Esophagus squamous epithelium (tissue), 5 donors: ENCODE measurements at places on chromosomes 16 and 17. TPM values are rescaled to one million over a fixed set of nuclear protein-coding genes. Genes with fewer than 3 reads are reported as not detected.

The ITGAD gene
- total RNA-seq = 0.19 TPM

The CDH1 gene
- 72.7 TPM for total RNA-seq

The MYH3 gene
- total RNA-seq = 1.5 TPM

The MT1B gene
- not detected for total RNA-seq

The KCTD19 gene
- total RNA-seq = not detected

The KRT24 gene
- 8.8 TPM for total RNA-seq

The CLEC19A gene
- total RNA-seq = not detected

The RGS9 gene
- 1.4 TPM for total RNA-seq

The PDPR gene
- 24.6 TPM for total RNA-seq

The ACSM3 gene
- total RNA-seq = 8.6 TPM

The TP53TG3B gene
- total RNA-seq = not detected

The KRT33B gene
- 0.57 TPM for total RNA-seq

The MAPT gene
- 12.2 TPM for total RNA-seq

The OTOA gene
- total RNA-seq = not detected

- no peak overlapping the region for H3K4me3 ChIP-seq
- no peaks in the 10 kb centered on the region for H3K36me3 ChIP-seq
- H3K27ac ChIP-seq = no peak overlapping the region
- no peaks in the 10 kb centered on the region for H3K4me1 ChIP-seq
- no peak for DNase-seq
Observed at GRCh38 chr16:26563018-26563417, 503.7 kb upstream of the C16orf82 start.

GRCh38 chr16:17194190-17194780, 276.5 kb downstream of the XYLT1 start:
- no peaks in the 10 kb centered on the region for H3K4me1 ChIP-seq
- no peak overlapping the region for H3K4me3 ChIP-seq
- no peak for DNase-seq
- H3K27ac ChIP-seq = no peak overlapping the region
- H3K36me3 ChIP-seq = peaks cover 4% of the 10 kb centered on the region
- no peaks in the 10 kb centered on the region for H3K27me3 ChIP-seq

DNA sequence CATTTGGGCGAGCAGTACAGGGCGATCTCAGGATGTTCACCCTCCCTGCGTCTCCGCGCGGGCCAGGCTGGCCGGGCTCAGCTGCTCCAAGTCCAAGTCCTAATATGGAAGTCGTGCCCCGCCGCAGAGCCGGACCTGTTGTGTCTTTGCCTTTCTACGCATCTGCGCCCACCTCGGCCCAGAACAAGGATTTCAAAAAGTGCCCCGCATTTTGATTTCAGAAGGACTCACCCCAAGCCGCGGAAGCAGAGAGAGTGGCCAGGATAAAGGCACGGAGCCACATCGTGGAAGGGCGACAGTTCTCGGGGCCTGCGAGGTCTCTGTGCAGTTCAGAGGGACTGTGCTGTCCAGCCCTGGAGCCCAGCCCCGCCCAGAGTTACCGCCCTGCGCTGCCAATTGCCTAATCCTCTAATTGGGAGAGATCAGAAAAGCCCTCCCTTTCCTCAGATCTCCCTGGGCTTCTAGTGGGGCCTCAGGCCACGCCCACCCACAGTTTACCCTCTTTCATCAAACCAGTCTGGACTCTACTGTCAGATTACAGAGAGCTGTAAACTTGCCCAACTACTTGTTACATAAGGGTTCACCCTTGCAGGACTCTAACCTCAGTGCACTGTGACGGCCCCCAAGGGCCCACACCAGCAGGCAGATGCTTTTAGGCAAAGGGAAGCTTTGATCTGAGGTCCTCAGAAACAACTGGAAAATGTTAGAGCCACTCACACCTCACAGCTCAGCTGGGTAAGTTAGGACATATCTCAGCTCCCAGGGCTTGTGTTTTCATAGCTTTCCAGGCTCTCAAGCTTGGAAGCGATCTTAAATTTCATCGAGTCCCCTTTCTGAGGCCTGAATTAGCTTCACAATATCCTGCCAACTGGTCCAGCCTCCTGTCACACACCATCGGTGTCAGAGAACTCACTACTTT, at the start of gene CES1:
CES1 (minus strand) TSS at position 324 of the 919 bp plus-strand sequence; CDS start at position 283, 41 bp downstream.
- H3K4me3 ChIP-seq = peak within 1 kb of the TSS; percentile 21
- DNase-seq = no peak
- peak within 1 kb of the TSS; percentile 58 for H3K27ac ChIP-seq
- peaks cover 27% of the 10 kb centered on the region for H3K4me1 ChIP-seq
- H3K27me3 ChIP-seq = no peaks in the 10 kb centered on the region
- H3K36me3 ChIP-seq = no peaks in the 10 kb centered on the region

GRCh38 chr17:27669850-27670249, 38.9 kb downstream of the LGALS9 start:
- H3K4me1 ChIP-seq = no peaks in the 10 kb centered on the region
- no peaks in the 10 kb centered on the region for H3K27me3 ChIP-seq
- H3K36me3 ChIP-seq = no peaks in the 10 kb centered on the region
- no peak overlapping the region for H3K27ac ChIP-seq

DNA sequence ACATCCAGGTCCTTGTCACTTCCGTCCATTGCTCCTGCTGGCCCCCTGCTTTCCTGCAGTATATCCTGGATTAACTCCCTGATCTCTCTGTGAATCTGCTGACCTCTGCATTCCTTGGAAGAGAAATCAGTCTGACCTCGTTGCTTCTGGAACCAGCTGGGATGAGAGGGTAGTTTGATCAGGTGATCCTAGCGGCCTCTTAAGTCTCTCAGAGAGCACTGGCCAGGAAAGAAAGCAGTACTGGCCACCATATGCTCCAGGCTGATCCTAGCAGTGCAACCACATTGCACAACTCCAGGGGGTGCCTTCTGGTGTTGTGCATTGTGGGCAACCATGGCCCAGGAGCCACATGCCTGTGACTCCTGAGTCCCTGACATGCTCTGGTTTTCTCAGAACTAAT, 79.2 kb downstream of the ARHGAP23 start:
- H3K36me3 ChIP-seq = peaks cover 11% of the 10 kb centered on the region
- H3K27ac ChIP-seq = no peak overlapping the region
- no peak overlapping the region for H3K4me3 ChIP-seq
- H3K4me1 ChIP-seq = peaks cover 3% of the 10 kb centered on the region
- peaks cover 26% of the 10 kb centered on the region for H3K27me3 ChIP-seq

DNA sequence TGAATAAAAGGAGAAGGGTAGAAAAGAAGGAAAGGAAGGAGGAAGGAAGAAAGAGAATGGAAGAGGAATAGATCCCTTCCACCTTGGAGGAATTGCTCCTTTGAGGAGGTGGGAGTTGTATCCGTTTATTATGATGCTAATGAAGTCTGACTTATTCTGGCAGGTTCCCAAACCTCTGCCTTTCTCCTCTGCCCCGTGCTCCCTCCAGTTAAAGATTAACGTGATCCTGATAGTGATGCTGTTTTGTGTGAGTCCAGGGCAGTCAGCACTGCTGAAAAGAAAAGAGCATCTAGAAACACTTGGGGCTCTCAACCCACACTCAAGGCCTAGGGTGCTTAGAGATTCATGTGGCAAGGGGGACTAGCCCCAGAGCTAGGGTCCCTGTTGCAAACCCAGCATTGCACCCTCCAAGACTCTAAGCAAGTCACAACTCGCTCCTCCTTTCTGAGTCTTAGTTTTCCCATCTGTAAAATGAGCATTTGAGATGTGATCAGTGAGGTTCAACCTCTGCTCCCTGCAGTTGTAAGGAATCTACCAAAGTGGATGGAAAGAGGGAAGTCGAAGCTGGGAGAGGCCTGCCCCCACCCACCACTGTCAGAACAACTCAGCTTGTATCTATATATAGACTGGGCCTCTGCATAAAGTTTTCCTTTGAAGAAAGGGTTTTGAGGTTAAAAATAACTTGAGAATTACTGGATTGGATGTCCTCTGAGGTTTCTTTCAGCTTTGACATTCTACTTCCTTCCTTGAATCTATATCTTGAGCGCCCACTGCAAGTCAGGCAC, 46.9 kb upstream of the TMEM132E start:
- DNase-seq = no peak
- no peaks in the 10 kb centered on the region for H3K4me1 ChIP-seq
- H3K36me3 ChIP-seq = no peaks in the 10 kb centered on the region
- no peak overlapping the region for H3K27ac ChIP-seq
- H3K4me3 ChIP-seq = no peak overlapping the region

DNA sequence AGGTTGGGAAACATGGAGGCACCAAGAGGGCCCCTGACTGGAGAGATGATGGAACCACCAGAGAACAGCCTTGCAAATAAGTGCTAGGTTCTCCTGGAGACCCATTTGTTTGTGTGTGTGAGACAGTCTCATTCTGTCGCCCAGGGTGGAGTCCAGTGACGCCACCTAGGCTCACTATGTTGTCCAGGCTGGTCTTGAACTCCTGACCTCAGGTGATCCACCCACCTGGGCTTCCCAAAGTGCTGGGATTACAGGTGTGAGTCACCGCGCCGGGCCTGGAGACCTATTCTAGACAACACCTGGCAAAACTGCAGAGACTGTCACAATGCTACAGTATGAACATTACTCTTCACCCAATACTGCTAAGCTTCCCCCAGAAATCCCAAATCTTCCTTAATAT, 1.5 kb downstream of the NPLOC4 start:
- H3K27me3 ChIP-seq = no peaks in the 10 kb centered on the region
- H3K4me3 ChIP-seq = peak overlapping the region; percentile 98
- H3K36me3 ChIP-seq = peaks cover 19% of the 10 kb centered on the region

DNA sequence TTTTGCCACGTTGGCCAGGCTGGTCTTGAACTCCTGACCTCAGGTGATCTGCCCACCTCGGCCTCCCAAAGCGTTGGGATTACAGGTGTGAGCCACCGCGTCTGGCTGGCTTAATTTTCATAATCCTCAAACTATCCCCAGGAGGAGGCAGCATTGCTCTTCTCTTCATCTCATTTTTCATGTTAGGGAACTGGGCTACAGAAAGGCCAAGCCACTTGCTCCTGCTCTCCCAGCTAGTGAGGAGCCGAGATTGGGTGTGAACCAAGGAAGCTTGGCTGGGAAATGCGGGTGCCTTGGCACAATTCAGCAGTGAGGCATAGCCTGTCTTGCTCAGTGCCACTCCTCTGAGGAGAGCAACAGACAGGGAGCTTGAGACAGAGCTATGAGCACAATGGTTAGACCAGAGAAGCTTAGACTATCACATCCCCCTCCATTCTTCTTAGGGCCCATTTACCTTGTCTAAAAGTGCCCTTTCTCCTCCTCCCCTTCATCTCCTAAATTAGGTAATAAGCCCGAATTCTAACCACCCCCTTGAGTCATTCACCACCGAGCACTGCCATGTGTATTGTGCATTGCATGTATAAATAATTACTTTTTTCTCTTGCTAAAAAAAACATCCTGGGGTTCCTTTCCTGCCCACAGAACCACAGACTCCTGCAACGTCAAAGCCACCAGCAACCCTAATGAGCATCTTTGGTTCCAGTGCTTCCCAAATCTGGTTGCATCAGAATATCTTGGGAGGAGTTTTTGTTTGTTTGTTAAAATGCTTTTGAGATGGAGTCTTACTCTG, 20.0 kb upstream of the KIF19 start:
- no peak for DNase-seq
- no peaks in the 10 kb centered on the region for H3K4me1 ChIP-seq
- H3K27me3 ChIP-seq = no peaks in the 10 kb centered on the region
- no peak overlapping the region for H3K27ac ChIP-seq

DNA sequence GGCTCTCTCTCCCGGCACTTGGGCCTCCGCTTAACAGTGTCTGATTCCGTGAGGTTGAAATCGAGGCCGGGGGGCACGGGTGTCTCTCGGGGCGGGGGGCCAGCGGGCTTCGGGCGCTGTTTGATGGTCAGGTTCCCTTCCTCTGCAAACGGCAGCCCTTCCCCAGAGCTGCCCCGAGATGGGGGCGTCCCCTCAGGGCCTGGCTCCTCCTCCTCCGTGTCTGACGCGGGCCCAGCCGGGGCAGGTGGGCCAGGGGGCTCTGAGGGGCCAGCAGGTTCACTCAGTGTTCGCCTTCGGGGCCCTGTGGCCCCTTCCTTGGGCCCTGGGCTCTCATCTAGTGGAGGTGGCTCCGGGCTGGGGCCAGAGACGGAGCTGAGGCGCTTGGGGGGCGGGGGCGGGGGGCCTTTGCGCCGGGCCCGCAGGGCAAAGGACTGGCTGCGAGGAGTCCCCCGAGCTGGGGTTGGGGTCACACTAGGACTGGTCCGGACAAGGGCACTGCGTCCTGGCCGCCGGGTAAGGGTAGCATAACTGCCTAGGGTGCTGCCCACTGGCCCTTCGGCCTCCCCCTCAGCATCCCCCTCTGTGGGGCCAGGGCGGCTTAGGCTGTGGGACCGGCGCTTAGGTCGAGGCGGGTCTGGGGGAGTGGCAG, 13.1 kb downstream of the CASKIN2 start:
- H3K4me1 ChIP-seq = no peaks in the 10 kb centered on the region
- peak overlapping the region; percentile 55 for H3K27ac ChIP-seq
- DNase-seq = no peak
- no peak overlapping the region for H3K4me3 ChIP-seq
- no peaks in the 10 kb centered on the region for H3K27me3 ChIP-seq

- no peak overlapping the region for H3K4me3 ChIP-seq
- H3K27ac ChIP-seq = no peak overlapping the region
Observed at GRCh38 chr17:63573634-63574033, 23.4 kb downstream of the DCAF7 start.

DNA sequence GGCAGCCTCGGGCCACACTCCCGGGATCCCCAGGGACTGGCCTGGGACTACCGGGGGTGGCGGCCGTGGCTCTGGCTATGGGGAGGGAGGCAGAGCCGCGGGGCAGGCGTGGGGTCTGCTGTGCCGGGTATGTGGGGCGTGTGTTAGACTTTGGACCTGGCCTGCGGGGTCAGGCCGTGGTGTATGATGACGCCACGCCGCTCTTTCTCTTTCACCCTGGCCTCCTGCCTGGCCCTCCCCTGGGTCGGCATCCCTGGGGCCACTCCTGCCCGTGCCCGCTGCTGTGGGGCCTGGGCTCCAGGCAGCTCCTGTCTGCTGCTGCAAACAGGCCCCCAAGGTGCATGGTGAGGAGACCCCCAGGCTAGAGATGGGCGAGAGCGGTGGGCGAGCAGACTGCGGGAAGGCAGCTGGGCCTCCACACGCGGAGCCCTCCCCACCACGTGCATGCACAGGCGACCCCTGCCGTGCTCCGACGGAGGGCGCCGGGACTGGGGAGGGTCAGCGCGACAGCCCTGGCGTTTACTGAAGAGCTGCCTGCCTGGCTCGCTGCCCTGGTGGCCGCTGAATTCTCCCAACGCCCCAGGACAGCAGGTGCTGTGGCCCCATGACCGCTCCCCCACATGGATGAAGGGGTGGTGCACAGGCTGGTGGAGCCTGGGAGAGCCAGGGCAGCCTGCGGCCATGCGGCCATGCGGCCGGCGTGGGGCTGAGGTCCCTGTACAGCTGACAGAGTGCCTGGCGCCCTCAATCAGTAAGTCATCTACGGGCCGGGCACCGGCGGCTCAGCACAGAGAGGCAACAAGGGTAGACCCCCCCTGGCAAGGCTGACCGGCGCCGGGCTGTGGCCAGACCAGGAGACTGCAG, 16.0 kb downstream of the CAPN15 start:
- no peak for DNase-seq
- no peaks in the 10 kb centered on the region for H3K4me1 ChIP-seq
- no peak overlapping the region for H3K27ac ChIP-seq
- no peaks in the 10 kb centered on the region for H3K27me3 ChIP-seq
- no peaks in the 10 kb centered on the region for H3K36me3 ChIP-seq

DNA sequence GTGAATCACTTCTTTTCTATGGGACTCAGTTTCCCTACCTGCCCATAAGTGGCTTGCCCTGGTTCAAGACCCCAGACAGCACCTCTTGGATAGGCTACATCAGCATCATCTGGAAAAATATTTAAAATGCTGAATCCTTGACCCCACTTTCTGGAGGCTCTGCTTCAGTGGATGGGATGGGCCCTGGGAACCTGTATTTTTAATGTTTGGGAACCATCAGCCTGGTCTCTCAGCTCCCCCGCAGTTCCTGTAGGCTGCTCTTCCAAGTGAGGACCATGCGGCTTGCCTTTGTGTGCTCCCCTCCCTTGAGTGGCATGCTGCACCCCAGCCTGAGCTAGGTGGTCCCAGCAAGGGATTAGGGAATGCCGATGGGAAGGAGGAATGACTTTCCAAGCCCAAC, 68.3 kb upstream of the CRHR1 start:
- H3K27me3 ChIP-seq = no peaks in the 10 kb centered on the region
- H3K4me3 ChIP-seq = no peak overlapping the region
- DNase-seq = no peak
